ENCODE measurements at places on chromosomes 5 and 9.

GRCh38 chr5:79436224-79436623, 77.7 kb downstream of the HOMER1 start:
- DNase-seq: no peak

DNA sequence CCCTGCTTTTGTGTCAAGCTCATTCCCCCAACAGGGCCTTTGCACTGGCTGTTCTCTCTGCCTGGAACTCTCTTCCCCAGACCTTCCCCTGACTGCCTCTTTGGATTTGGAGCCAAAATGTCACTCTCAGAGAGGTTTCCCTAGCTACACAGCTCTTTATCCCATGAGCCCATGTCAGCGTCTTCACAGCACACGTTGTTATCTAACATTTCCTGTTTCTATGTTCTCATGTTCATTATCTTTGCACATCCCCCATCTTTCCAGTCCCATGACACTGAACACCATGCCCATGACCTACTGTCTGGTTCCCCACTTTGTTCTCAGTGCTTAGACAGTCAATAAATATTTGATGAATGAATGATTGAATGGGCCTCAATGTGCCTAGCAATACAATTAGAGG, 26.3 kb upstream of the ARSI start:
- DNase-seq: no peak

GRCh38 chr9:113417370-113417769, 6.8 kb downstream of the C9orf43 start:
- DNase-seq: no peak

DNA sequence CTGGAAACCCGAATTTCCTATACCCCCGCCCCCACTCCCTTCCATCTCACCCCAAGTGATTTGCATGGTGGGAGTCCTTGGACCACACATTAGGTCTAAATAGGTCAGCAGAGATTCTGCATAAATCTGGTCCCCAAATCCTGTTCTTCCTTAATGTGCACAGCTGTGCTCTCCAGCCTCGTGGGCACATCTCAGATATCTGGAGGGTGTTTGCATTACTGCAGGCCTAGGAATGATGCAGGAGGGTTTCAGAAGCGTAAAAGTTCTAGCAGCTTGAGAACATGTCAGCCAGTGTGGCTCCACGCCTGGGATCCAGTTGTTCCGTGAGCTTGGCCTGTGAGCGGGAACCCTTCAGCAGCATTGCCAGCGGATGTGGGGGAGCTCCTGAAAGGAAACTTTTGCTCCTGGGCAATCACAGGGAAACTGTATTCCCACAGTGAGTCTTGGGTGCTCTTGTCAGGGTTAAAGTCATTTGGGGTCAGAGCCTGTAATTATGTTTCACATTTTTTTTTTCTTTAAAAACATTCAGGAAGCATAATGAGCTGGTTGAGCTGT, 12.9 kb downstream of the ARHGAP26 start:
- DNase-seq: no peak

- DNase-seq: no peak
Measured at GRCh38 chr9:98570663-98571440, 137.9 kb downstream of the GABBR2 start.

DNA sequence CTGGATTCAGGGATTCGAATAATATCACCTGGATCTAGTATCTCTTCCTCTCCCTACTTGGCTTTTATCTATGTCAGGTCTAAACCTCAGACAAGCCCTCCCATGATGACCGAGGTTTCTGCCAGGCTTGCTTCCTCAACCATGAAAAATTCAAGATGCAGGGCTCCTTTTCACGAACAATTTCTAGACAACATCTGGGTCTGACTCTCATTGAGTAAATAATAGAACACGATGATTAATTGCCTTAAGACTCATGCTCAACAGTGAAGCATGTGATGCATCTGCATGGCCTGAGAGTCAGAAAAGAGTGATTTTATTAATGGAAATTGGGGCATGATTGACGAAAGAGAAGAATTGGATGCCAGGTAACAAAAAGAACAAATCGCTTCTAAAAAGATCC, 277.2 kb upstream of the ZNF608 start:
- DNase-seq: no peak

GRCh38 chr9:70257502-70257901, 1.3 kb upstream of the SMC5 start:
- DNase-seq: no peak

DNA sequence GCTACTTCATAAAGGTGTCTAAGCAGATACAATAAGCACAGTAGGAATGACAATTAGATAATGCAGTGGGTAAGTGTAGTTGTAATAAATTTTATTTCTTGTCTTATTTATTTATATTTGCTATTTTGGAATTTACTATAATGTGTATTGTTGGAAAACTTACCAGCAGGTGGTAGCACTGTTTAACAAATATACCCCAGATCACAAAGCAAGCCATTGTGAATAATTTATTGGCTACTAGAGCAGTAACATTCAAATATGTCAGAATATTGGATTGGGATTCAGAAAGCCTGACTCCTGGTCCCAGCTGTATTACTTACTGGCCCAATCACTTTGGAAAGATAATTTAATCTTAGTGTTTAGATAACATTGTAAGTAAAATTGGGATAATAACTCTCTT, 78.0 kb downstream of the ISOC1 start:
- no peak for DNase-seq

DNA sequence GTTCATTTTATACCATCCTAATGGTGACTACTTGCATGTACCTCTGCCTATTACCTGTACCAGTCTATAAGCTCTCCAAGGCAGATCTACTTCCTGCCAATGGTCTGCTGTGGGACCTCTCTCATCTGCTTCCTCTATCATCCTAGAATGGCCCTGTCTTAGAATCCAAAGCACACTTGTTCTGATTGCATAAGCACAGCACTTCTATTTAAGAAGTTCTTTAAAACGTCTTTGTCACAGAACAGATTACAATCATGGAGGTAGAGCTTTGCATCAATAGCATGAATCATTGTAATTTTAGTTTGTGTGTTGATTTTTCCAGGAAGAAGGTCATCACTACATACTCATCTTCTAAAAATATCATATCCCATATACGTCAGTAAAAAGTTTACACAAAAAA, 131.8 kb upstream of the ACOT12 start:
- DNase-seq: no peak

- DNase-seq: no peak
Measured at GRCh38 chr5:22539762-22540161, 313.4 kb downstream of the CDH12 start.

- DNase-seq: no peak
Measured at GRCh38 chr5:4780633-4781032, 359.5 kb upstream of the ADAMTS16 start.

GRCh38 chr9:21994556-21995005, at the start of gene CDKN2B-AS1:
Gene CDKN2B-AS1, plus strand, starts transcription at chr9:21994791.
- DNase-seq: no peak

GRCh38 chr5:122473138-122473843, 161.3 kb downstream of the SNCAIP start:
- DNase-seq: no peak

- no peak for DNase-seq
Measured at GRCh38 chr5:978693-979092, 29.9 kb upstream of the NKD2 start.

Measured in stimulated activated CD8-positive, alpha-beta memory T cell treated with anti-CD3 and anti-CD28 coated beads, Interleukin-4, amount 100 ng/mL, for 4 hours (primary cell).